ENCODE measurements at places on chromosomes 6 and 20.

- no peak for DNase-seq
These were observed 112.3 kb downstream of the PFDN4 start for GRCh38 chr20:54320148-54320607.

DNA sequence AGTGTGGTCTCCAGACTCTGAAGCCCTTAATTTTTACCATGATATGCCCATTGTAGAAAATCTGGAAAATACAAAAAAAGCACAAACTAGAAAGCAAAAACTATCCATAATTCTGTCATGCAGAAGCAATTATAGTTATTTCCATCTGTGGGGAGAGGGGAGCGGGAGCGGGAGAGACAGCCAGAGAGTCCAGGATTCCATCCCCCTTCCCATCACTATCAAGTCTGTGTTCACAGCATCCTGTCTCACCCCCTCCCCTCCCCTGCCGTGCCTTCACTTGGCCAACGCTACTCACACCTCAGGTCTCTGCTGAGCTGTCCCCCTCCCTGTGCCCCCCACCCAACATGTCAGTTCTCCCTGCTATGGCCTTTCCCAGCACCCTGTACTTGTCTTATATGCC is 14.5 kb downstream of the RIMS4 start:
- no peak for DNase-seq

- DNase-seq, result peak; percentile 25
These were observed 3.7 kb upstream of the FUCA2 start for GRCh38 chr6:143515061-143515760.

- no peak for DNase-seq
These were observed 36.9 kb downstream of the EYA4 start for GRCh38 chr6:133277900-133278545.

DNA sequence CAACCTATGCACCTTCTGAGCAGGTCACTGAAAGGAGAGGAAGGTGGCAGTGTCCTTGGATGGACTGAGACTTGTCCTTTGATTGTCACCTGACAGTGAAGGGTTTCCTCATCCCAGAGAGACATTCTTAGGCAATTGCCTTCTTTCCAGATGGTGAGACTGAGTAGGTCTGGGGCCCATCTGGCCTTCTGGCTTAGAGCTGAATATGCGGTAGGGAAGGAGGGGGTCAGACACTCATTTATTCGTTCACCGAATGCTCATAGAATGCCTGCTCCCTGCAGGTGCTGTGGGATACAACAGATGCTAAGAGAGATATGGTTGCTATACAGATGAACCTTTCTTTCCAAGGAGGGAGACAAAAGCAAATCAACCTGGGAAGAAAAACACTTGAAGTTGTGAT is 76.8 kb downstream of the BMP6 start:
- DNase-seq, result no peak

DNA sequence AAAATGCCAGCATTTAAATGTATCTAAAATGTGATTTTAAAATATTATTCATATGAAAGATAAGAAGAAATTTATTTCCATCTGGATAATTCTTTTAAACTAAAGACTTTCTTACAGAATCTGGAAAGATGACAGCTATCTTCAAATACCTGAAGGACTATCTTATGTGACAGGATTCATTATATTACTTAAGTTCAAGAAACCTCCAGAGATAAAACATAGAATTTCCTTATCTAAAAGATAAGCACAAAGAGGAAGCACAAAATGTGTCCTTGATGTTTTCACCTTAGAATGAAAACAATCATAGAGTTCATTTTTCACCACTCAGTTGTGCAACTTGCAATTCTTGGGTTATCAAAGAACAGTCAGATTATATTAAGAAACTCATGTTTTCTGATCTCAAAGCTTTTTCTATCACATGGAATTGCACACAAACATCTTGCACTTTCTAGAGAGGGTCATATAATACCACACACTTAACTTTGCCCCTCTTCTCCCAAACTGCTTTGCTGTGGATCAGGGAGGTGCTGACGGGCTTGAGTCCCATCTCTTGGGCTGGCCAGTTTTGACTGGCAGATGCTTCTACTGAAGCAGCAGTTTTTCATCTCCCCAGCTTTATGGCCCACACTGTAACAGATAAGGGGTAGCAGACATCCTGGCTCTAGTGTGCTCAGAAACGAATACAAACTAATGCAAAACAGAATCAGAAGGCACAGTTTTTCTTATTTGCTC is 467.4 kb downstream of the CDC5L start:
- no peak for DNase-seq

- DNase-seq, result no peak
These were observed 209.5 kb downstream of the FNDC1 start for GRCh38 chr6:159378411-159379328.

- DNase-seq, result no peak
These were observed 52.3 kb upstream of the BCLAF1 start for GRCh38 chr6:136341967-136342366.

- no peak for DNase-seq
These were observed 4.6 kb upstream of the SOX18 start for GRCh38 chr20:64053841-64054661.

DNA sequence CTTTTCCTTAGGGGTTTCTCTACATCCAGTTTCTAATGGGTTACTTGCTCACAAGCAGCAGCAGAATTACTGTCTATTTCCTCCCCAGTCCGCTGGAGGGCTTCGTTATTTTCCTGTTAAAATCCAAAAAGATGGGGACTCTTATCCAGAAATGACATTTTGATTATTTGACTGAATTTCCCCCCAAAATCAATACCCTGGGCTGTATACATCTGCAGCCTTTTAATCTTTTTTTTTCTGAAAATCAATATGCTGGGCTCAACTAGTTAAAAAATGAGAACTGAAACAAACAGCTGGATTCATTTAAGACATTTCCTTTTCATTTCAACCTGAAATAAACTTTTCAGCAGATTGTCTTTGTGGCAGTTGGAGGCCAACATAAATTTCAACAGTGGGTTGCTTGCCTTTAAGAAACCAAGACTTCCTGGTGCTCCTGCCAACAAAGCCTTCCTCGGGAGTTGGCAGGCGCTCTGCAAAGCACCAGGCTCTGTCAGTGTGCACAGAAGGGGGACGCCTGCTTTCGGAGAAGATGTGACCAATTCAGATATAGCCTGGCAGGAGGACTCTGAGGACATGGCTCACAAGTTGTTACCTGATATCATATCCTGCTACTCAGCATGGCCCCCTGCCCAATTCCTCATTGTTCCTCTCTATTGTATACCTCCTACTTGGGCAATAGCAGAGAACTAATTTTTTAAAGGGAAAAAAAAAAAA is 204.7 kb upstream of the ARG1 start:
- peak; percentile 47 for DNase-seq

GRCh38 chr6:89221971-89222711 is 5.0 kb upstream of the GABRR1 start:
- peak; percentile 64 for DNase-seq

DNA sequence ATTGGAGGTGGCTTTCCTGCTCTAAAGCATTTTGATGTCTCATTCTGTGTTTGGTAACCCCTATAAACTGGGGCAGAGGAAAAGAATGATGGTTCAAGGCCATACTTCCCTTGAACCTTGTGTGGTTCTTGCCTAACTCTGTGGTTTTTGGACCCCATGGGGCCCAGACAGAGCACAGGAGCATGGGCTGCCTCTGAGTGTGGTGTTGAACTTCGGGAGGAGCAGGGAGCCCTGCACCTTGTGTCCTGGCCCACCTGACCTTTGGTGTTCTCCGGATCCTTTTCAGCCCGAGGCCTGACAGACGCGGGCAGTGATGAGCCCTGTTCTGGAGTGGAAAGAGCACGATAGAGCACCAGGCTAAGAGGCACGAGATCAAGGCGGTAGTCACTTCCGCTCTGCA is 18.8 kb downstream of the TMEM74B start:
- no peak for DNase-seq

GRCh38 chr6:42099340-42100028 is 42.9 kb downstream of the C6orf132 start:
- peak; percentile 85 for DNase-seq

GRCh38 chr6:144415835-144416237 is 130.7 kb downstream of the UTRN start:
- peak; percentile 96 for DNase-seq

GRCh38 chr6:29112135-29112534 is 4.3 kb downstream of the OR2J3 start:
- no peak for DNase-seq

GRCh38 chr6:34066772-34067770 is 78.8 kb downstream of the GRM4 start:
- DNase-seq, result no peak

GRCh38 chr20:22719167-22719591 is 134.8 kb upstream of the FOXA2 start:
- DNase-seq, result no peak

- no peak for DNase-seq
These were observed 21.4 kb upstream of the AHCY start for GRCh38 chr20:34324541-34324940.

DNA sequence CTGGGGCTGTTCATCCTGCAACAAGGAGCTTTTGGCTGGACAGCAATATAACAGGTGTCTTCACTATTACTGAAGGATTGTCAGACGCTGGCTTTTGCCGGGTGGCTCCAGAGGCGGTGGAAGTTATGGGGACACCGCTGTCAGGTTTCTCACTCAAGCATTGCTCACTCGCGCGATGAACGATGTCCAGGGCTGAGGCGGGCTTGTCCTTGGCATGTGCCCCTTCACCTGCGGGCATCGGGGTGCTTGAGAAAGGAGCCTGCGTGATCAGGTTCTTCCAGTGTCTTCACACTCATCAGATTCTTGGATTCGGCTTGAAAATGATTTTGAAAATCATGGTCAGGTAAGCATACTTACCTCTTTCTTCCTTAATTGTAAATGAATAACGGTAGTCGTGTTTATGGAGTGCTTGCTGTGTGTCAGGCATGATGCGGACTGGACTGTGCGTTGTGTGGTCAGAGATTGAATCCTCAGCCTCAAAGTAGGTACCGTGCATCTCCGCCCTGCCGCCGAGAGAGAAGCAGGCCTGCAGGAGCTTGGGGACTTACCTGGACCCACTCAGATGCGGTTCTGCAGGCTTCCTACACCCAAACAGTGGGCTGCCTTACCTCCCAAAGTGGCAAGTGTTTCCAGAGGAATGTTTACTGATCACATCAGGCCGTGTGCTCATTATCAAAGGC is 18.3 kb upstream of the PYGB start:
- DNase-seq, result no peak

DNA sequence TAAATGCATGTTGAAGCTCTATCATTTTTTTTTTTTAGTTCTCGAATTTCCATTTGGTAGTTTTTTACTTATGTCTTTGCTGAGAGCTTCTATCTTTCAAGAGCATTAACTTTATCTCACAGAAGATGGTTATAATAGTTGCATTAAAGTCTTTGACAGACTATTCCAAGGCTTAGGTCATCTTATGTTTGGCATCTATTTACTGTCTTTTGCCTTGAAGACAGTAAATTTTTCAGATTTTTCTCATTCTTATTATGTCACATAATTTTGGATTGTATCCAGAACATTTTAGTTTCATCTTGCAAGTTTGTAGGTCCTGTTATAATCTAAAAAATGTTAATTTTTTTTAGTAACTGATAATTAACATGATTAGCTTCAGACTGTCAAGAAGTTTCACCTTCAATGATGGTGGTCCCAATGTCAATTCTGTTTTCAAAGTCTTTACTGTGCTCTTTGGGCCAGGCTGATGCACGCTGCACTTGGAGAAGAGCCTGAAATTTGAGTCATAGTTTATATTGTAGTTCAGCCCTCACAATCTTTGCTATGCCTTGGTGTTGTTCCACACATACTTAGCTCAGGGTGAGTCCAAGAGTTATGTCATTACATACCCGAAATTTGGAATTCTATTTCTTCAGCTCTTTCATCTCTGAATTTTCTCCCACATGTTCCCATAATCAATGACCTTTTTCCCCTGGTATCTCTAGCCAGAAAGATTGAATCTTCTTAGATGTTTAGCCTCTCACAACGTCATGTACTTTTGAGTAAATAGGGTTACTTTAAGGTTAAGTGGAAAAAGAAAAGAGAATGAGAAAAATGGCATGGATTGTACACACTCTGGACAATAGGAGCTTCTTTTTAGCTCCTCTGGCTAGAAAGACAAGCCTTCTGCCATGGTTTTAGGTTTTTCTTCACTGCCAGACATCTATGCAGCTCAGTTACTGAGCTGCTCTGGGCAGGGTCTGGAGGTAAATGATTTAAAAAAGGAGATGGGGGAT is 110.3 kb upstream of the BTBD3 start:
- peak; percentile 84 for DNase-seq

GRCh38 chr6:168169624-168170023 is 90.6 kb upstream of the FRMD1 start:
- no peak for DNase-seq

DNA sequence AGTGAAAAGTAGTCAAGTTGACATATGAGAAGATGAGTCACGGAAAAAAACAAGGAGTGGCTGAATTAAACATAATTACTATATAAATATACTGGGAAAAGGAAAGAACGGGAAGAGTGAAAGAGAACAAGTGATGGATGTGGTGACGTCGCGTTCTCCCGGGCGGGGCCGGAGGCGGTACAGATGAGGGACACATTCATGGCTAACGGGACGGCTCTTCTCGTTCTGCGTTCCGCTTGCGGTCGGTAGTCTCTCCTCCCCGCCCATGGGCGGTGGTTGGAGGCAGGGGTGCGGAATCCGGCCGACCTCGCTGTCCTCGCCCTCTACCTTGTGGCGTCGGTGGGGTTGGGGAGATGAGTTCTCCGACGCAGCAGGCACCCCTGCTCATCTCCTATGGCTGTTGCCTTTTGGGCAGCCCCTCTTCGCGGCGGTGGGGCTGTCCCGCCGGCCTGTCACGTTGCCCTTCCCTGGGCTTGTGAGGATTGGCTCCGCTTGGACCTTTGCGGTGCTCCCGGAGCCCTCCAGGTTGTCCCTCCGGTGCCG is 22.5 kb downstream of the HLA-G start:
- DNase-seq, result peak; percentile 18

DNA sequence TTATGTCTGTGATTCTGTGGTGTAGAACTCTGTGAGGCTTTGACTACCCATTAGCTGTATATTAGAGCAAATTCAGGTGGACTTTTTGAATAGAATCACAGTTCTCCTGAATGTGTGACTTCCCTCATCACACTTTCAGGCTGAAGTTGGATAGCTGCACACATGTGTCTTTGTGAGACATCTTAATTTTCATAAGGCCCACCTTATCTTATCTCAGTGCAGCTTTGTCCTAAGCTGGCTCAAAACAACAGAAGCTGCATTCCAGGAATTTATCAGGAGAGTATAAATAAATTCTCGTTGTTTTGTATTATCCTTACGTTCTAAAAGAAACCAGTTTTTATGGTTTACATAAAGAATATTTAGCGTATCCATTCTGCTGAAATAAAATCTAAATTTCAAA is 26.2 kb upstream of the SLC35D3 start:
- DNase-seq, result no peak

- DNase-seq, result no peak
These were observed 8.6 kb downstream of the DACT2 start for GRCh38 chr6:168310945-168311344.

- DNase-seq, result no peak
These were observed 53.1 kb upstream of the FAM83D start for GRCh38 chr20:38873050-38873581.

GRCh38 chr6:36376742-36377141 is 10.7 kb downstream of the ETV7 start:
- DNase-seq, result no peak

GRCh38 chr6:160523223-160523622 is 140.9 kb downstream of the LPA start:
- DNase-seq, result no peak

Measured in fibroblast of mammary gland (primary cell).